ENCODE measurements at places on chromosomes 7 and 10.

GRCh38 chr7:158726277-158726807 lies 21.7 kb upstream of the NCAPG2 start:
- DNase-seq, result no peak

GRCh38 chr10:112313911-112314310 lies 30.7 kb downstream of the TECTB start:
- DNase-seq, result no peak

DNA sequence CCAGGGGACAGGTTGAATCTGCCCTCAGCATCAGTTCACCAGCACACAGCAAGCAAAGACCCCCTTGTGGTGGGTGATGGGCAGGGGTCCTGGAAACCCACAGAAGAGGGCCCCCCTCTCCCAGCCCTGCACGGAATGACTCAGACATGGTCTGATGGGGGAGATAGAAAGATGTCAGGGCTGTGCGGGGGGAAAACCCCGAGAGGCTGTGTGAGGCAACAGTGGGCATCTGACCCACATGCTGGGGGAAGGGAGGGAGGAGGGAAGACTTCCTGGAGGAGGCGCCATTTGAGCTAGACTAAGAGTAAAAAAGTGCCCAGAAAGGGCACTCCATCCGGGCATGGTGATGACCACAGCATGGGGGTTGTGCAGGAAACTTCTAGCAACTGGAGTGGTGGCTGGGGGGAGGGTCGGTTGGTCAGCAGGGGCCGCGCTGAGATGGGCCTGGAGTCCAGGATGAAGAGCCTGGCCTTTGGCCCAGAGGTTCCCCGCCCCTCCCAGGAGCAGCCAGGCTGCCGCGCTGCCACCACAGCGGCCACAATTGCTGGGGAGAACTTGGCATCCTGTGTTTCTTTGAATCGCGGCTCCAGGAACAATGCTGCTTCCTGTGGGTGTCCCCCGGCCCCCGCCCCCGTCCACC lies 2.5 kb downstream of the LFNG start:
- DNase-seq, result no peak

DNA sequence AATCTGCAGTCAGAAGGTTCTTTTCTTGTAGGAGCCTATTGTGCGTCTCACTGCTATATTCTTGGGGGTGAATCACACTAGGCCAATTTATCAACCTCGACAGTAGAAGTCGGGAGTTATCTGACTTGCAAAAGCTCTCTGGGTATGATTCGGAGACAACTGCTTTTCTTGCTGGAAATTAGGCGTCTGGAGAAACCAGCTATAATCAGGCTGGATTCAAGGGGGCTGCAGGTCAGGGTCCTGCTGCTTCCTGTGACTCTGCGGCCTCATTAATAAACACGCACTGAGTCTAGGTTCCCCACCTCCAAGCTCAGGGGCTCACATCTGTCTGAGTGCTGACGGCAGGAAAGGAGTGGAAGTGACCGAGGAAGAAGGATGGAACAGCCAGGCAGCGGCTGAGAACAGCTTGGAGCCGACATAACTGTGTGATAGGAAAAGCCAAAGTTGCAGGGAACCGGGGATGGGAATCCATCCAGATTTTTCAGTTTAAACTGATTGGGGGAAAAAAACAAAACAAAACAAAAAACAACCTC lies 184.6 kb downstream of the FANK1 start:
- no peak for DNase-seq

DNA sequence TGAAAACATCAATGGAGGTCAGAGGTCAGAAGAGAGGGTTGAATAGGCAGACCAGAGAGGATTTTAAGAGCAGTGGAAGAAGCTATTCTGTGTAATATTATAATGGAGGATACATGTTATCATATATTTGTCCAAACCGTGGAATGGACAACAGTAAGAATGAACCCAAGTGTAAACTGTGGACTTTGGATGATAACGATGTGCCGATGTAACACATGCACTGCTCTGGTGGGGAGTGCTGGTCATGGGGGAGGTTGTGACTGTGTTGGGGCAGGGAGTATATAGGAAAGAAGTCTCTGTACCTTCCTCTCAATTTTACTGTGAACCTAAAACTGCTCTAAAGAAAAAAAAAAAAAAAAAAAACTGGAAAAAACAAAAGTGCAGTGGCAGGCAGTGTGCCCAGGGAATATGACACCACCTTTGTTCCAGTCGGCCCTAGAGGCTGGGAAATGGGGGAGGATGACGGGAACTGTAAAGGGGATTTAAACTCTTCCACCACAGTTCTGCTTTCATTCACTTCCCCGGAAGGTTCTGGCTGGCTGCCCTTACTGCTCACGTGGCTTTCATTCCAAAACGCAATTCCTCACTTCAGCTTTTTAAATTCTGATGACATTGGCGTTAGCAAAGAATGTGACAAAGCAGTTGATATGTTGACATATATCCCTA lies 113.7 kb upstream of the ANKRD1 start:
- no peak for DNase-seq

DNA sequence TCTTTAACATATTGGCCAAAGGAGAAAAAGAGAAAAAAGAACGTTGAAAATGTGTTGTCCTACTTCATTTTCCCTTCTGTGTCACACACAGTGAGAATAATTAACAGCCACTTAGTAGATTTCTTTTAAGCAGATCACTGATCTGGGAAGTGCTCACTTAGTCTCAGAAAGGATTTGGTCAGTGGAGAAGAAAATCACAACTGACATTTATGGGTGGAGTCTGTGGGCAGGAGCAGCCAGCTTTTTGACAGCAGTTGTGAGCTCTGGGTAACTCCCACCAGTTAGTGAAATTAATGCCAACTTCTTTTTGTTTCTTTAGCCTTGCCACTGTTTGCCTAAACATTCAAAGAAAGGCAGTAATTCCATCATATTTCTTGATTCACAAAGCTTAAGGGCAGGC lies 49.7 kb downstream of the CDK14 start:
- DNase-seq, result no peak

GRCh38 chr7:22350466-22351328 lies 6.3 kb downstream of the RAPGEF5 start:
- DNase-seq, result no peak

- DNase-seq, result no peak
Observed at GRCh38 chr10:20769481-20769880, 127.6 kb downstream of the NEBL start.

DNA sequence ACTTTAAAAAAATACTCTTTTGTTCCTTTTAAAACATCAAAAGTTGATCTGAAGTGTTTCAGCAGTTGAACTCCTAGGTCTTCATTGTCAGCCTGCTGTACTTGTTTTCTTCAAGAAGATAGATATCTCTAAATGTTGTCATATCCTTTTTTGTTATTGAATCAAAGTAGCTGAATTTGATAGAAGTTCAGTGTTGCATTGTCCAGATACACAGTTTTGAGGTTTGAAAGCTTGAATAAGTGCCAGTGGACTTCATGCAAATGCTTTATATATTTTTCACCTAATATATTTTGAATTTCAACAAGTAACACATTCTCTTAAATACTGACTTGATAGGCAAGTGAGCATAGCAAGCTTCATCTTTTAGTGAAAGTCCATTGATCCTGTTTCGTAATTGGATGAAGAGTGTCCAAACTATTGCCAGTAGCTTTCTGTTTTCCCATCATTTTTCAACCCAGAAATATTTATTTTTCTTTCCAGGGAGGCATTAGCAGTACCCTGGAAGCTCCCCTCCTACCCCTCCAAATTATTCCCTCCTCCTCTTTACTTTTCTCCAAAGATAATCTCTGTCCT lies 114.4 kb downstream of the TPST1 start:
- DNase-seq, result no peak

- DNase-seq, result no peak
Observed at GRCh38 chr10:50480054-50481007, 143.4 kb downstream of the SGMS1 start.

DNA sequence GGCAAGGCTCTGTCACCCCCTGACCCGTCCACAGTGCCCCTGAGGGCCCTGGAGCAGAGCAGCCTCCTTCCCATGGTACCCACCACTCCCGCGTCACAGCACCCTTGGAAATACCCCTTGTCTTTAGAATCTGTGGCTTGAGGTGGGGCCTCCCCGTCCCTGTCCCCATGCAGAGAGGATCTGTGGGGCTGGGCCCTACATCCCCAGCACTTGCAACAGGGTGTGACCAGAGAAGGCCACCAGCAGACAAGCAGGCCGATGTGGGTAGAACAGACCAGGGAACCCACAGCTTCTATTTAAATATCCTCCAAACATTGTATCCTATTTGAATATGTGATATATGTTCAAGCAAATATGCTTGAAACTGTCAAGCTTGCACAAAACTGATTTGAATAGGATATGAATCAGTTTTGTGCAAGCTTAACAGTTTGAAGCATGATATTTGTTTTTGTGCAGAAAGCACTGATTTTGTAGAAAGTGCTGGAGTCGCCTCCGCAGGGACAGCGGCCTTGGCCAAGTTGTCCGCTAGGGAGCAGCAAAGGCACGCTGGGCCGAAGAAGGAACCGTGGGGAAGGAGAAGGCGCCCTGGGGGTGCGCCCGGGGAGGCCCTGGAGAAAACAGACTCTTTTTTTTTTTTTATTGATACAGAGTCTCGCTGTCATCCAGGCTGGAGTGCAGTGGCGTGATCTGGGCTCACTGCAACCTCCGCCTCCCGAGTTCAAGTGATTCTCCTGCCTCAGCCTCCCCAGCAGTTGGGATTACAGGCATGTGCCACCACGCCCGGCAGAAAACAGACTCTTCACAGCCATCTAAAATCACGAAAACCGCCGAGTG lies 2.2 kb downstream of the CFAP46 start:
- no peak for DNase-seq

- no peak for DNase-seq
Observed at GRCh38 chr7:138030679-138031351, 28.9 kb upstream of the CREB3L2 start.

GRCh38 chr10:96319754-96320474 lies 15.7 kb downstream of the DNTT start:
- DNase-seq, result no peak

Data from activated T-helper 1 cell treated with anti-CD3 and anti-CD28 coated beads, Interleukin-2, amount 50 U/mL, for 16 hours (primary cell).